Lung (tissue), 17 donors: ENCODE measurements at places on chromosomes 7 and 10.

DNA sequence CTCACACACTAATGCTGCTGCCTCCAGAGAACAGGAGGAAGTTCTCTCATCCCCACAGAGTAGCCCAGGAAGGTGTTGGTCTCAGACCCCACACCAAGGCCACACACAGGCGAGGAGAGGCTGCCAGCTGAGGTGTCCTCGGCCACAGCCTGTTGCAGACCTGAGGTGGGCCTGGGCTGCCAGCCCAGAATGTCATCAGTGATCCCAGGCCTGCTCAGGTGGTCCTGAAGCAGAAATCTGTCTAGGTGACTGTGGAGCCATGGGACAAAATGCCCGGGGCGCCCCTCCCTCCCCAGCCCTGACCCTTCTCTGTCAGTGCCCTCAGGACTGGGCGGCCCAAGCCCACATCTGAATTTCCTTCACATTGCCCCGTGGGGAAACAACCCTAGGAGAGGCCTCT, 43.5 kb upstream of the LRRC4 start:
- peaks cover 22% of the 10 kb centered on the region for H3K36me3 ChIP-seq
- no peak overlapping the region for H3K4me3 ChIP-seq
- no peak for DNase-seq
- H3K27ac ChIP-seq, result no peak overlapping the region

GRCh38 chr10:100803492-100803891, 58.1 kb downstream of the PAX2 start:
- no peaks in the 10 kb centered on the region for H3K4me1 ChIP-seq
- DNase-seq, result no peak
- no peak overlapping the region for H3K4me3 ChIP-seq
- no peak overlapping the region for H3K27ac ChIP-seq
- H3K27me3 ChIP-seq, result peaks cover 62% of the 10 kb centered on the region
- no peaks in the 10 kb centered on the region for H3K36me3 ChIP-seq

- H3K4me3 ChIP-seq, result no peak overlapping the region
- no peaks in the 10 kb centered on the region for H3K36me3 ChIP-seq
- no peaks in the 10 kb centered on the region for H3K27me3 ChIP-seq
- no peak overlapping the region for H3K27ac ChIP-seq
- no peaks in the 10 kb centered on the region for H3K4me1 ChIP-seq
- DNase-seq, result no peak
Observed at GRCh38 chr7:35565927-35566326, 129.0 kb downstream of the HERPUD2 start.

DNA sequence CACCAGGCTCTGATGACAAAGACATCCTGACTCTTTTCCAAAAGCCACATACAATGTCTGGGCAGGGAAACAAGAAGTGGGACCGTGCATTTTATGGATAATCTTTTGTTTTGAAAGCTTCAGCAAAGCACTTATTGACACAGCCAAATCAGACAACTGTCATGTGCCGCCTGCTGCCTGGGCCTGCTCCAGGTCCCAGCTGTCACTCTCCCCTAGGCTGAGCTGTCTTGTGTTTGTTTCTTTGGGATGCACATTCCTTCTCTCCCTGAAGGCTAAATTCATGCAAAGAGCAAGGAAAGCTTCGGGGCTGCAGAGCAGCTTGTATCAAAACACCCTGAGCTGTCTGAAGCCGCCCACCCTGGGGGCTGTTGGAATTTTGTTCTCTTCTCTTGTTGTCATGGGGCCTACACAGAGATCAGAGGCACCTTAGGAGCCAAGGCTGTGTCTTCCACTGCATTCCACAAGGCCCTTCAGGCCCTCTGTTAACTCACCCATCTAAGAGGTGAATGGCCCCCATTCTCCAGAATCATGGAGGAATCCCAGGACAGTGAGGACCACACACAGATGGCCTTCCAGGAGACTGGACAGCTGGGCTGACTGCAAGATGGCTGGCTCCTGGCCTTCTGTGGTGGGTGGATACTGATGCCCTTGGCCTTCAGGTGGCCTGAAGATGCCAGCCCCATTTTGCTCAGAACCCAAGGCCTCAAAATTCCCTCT, 17.8 kb upstream of the SLC18A2 start:
- H3K27ac ChIP-seq, result no peak overlapping the region
- no peaks in the 10 kb centered on the region for H3K4me1 ChIP-seq
- H3K27me3 ChIP-seq, result no peaks in the 10 kb centered on the region
- no peak overlapping the region for H3K4me3 ChIP-seq
